ENCODE measurements at places on chromosomes 16 and 17.
A peak's percentile ranks its signal among the peaks of the same experiment; 100 is the strongest.

GRCh38 chr16:89099905-89100304, 6.3 kb downstream of the ACSF3 start:
- ATAC-seq = no peak

DNA sequence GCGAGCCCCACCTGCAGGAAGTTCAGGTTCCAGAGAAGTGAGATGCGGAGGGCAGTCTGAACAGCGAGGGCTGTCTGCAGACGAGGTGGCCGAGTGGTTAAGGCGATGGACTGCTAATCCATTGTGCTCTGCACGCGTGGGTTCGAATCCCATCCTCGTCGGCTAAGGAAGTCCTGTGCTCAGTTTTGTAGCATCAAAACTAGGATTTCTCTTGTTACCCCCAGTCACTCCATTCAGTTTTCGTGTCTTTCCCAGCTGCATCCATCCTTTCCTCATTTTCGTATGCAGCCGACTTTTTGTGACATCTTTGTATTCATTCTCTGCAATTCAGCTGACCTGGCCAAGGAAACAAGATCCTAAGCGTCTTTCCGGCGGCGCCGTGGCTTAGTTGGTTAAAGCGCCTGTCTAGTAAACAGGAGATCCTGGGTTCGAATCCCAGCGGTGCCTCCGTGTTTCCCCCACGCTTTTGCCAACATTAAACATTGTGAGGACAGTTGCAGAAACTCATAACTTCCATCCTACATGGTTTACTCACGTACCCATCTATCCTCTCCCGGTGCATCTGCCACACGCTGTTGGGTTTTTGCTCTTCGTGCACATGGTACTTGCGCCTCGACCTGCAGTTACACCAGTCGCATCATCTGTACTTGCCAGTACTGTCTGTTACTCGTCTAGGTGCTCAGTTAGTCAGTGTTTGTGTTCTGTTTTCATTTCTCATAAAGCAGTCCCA, 3.0 kb downstream of the BORCS6 start:
- ATAC-seq = peak; percentile 47

DNA sequence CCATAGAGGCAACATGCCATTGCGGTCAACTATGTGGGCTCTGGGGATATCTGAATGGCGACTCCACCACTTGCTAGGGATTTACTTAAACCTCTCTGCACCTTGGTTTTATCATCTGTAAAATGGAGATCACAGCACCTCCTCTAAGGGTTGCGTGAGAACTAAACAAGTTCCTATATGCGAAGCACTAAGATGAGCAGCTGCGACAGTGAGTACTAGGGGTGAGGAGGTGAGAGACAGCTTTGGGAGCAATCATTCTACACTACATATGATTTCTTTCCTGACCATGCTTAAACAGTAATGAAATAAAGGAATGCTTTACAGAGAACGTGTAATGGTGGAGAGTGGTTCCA, 61.4 kb downstream of the CREBBP start:
- no peak for ATAC-seq

DNA sequence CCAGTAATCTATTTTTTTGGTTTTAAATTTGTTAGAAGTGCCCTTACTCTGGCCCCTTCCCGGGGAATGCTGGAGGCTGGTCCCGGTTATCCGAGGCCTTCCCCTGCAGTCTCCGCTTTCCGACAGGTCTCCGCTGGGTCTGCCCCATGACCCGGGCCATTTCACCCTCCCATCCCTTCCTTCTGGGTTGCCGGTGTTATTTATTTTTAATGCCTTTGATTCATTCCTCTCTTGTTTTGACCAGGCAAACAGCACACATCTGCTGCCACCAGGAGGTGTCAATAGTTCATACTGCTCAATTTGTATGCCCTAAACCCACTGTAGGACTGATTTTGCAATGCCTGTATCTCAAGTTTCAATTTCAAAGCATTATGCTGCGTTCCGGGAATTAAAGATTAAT, 113.2 kb upstream of the IRX5 start:
- no peak for ATAC-seq

- no peak for ATAC-seq
Observed at GRCh38 chr17:36566081-36566480, 21.4 kb downstream of the GGNBP2 start.

- peak; percentile 88 for ATAC-seq
Observed at GRCh38 chr17:28563475-28563874, 7.8 kb downstream of the PIGS start.

Data from SK-N-SH treated with all-trans-retinoic acid at 6 μM for 48 hours (cell line).